ENCODE measurements at places on chromosomes 1 and 21.

DNA sequence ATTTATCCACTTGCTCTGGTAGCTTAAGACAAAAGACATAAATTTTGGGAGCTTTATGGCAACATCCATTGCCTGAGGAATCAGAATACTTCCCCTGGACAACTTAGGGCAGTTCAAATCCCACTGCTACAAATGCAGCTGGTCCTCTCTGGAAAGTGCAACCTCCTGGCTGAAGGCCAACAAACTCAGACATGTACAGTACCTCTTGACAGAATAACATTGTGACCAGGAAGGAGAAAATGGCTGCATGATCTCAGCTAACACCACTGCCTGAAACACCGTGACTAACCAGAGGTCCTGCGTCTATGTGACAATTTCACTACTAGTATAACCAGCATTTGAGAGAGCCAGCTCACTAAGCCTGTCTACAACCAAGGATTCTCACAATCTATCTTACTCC is 218.9 kb downstream of the CRB1 start:
- no peak for DNase-seq

GRCh38 chr1:222736470-222736869 is 532 bp upstream of the FAM177B start:
- DNase-seq: no peak

GRCh38 chr1:185074307-185074706 is 28.9 kb downstream of the RNF2 start:
- DNase-seq: no peak

- peak; percentile 24 for DNase-seq
Observed at GRCh38 chr1:184734980-184735379, 19.7 kb downstream of the EDEM3 start.

- no peak for DNase-seq
Observed at GRCh38 chr1:241695246-241696171, 43.4 kb downstream of the WDR64 start.

All from Kasumi-1 (cell line).